ENCODE measurements at places on chromosomes 5 and 9. TPM values are rescaled to one million over a fixed set of nuclear protein-coding genes. Genes with fewer than 3 reads are reported as not detected.

DNA sequence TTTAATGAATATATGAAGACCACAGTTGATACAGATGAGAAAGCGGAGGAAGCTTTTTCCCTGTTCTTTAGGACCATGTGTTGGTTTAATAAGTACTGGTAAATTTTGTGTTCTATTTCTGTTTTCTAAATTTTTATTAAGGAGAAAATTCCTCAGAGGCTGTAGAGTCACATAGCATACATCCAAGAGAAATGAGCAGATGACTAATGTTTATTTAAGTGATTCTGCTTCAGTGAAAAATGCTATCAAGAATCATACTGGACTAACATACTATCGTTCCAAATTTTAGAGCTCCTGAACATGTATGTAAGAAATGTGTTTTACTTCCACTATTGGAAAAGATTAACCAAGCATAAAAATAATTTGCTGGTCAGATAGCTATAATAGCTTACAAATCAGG is 115.0 kb downstream of the KIAA1958 start:
- H3K4me3 ChIP-seq = no peak overlapping the region
- DNase-seq = no peak
- no peaks in the 10 kb centered on the region for H3K36me3 ChIP-seq
- H3K27me3 ChIP-seq = no peaks in the 10 kb centered on the region

- DNase-seq = no peak
- H3K4me3 ChIP-seq = no peak overlapping the region
- H3K27me3 ChIP-seq = no peaks in the 10 kb centered on the region
- H3K27ac ChIP-seq = peak overlapping the region; percentile 33
These were observed 95.5 kb downstream of the USP20 start for GRCh38 chr9:129930743-129931142.

- no peaks in the 10 kb centered on the region for H3K27me3 ChIP-seq
- no peaks in the 10 kb centered on the region for H3K4me1 ChIP-seq
- no peak overlapping the region for H3K4me3 ChIP-seq
- H3K27ac ChIP-seq = no peak overlapping the region
- H3K36me3 ChIP-seq = no peaks in the 10 kb centered on the region
These were observed 197.1 kb downstream of the MED10 start for GRCh38 chr5:6181147-6181729.

LCN6 gene
- polyA plus RNA-seq = not detected

GRCh38 chr5:74199005-74199404 is 441.5 kb downstream of the ENC1 start:
- no peak overlapping the region for H3K27ac ChIP-seq
- no peaks in the 10 kb centered on the region for H3K36me3 ChIP-seq
- no peaks in the 10 kb centered on the region for H3K27me3 ChIP-seq
- peaks cover 8% of the 10 kb centered on the region for H3K4me1 ChIP-seq
- no peak for DNase-seq

CARD6 gene
- 10.6 TPM for polyA plus RNA-seq

GRCh38 chr5:132103332-132103951 is 29.9 kb downstream of the CSF2 start:
- H3K4me1 ChIP-seq = peaks cover 25% of the 10 kb centered on the region
- no peaks in the 10 kb centered on the region for H3K36me3 ChIP-seq
- H3K27me3 ChIP-seq = no peaks in the 10 kb centered on the region
- H3K27ac ChIP-seq = peak overlapping the region; percentile 16
- no peak overlapping the region for H3K4me3 ChIP-seq

- no peaks in the 10 kb centered on the region for H3K27me3 ChIP-seq
- DNase-seq = no peak
- H3K36me3 ChIP-seq = no peaks in the 10 kb centered on the region
- H3K4me3 ChIP-seq = no peak overlapping the region
- H3K27ac ChIP-seq = no peak overlapping the region
These were observed 563.7 kb upstream of the DAP start for GRCh38 chr5:11324521-11325289.

GRCh38 chr9:121576281-121577075 is 75.0 kb upstream of the DAB2IP start:
- H3K4me1 ChIP-seq = no peaks in the 10 kb centered on the region
- no peak for DNase-seq
- no peak overlapping the region for H3K27ac ChIP-seq
- peaks cover 6% of the 10 kb centered on the region for H3K27me3 ChIP-seq
- no peaks in the 10 kb centered on the region for H3K36me3 ChIP-seq
- H3K4me3 ChIP-seq = no peak overlapping the region

- H3K4me1 ChIP-seq = peaks cover 16% of the 10 kb centered on the region
- H3K27me3 ChIP-seq = no peaks in the 10 kb centered on the region
- H3K36me3 ChIP-seq = no peaks in the 10 kb centered on the region
- DNase-seq = no peak
These were observed 83.0 kb upstream of the IFNK start for GRCh38 chr9:27440888-27441740.

DNA sequence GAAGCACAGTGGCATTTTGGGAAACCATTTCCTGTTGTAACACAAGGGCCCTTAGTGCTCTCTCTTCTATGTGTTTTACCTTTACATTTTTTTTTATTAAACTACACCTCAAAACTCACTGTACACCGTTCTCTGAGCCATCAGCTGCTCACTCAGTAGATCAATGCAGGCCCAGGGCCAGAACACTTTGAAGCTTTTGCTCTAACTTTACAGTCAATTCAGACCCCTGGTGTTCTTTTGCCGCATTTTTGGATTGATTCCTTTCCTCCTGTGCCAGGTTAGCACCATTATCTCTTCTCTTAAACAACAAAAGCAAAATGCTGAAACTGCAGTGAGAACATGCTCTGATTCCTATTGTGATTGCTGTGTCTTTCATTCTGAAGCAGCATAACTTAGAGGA is 269.8 kb upstream of the RGMB start:
- H3K27ac ChIP-seq = no peak overlapping the region
- no peak for DNase-seq
- no peak overlapping the region for H3K4me3 ChIP-seq
- no peaks in the 10 kb centered on the region for H3K4me1 ChIP-seq
- no peaks in the 10 kb centered on the region for H3K36me3 ChIP-seq

PHF24 gene
- polyA plus RNA-seq = not detected

CDO1 gene
- not detected for polyA plus RNA-seq

DNA sequence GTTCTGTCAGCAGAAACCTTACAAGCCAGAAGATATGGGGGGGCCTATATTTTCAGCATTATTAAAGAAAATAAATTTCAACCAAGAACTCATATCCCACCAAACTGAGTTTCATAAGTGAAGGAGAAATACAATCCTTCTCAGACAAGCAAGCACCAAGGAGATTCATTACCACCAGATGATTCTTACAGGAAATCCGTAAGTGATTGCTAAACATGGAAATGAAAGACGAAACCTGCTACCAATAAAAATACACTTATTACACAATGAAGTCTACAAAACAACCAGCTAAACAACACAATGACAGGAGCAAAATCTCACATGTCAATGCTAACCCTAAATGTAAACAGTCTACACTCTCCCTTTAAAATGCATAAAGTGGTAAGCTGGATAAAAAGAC is 17.8 kb upstream of the C9orf72 start:
- DNase-seq = peak; percentile 89
- H3K4me3 ChIP-seq = peak overlapping the region; percentile 43
- H3K4me1 ChIP-seq = peaks cover 68% of the 10 kb centered on the region
- no peaks in the 10 kb centered on the region for H3K36me3 ChIP-seq
- H3K27me3 ChIP-seq = no peaks in the 10 kb centered on the region
- peak overlapping the region; percentile 73 for H3K27ac ChIP-seq

- H3K27me3 ChIP-seq = no peaks in the 10 kb centered on the region
- H3K4me3 ChIP-seq = no peak overlapping the region
- no peak overlapping the region for H3K27ac ChIP-seq
- H3K36me3 ChIP-seq = no peaks in the 10 kb centered on the region
- DNase-seq = no peak
- H3K4me1 ChIP-seq = peaks cover 38% of the 10 kb centered on the region
These were observed 1.9 kb upstream of the HINT2 start for GRCh38 chr9:35816708-35817107.

GRCh38 chr5:93512799-93513198 is 68.2 kb downstream of the NR2F1-AS1 start:
- DNase-seq = no peak
- no peaks in the 10 kb centered on the region for H3K36me3 ChIP-seq
- H3K27me3 ChIP-seq = no peaks in the 10 kb centered on the region
- no peaks in the 10 kb centered on the region for H3K4me1 ChIP-seq
- H3K4me3 ChIP-seq = no peak overlapping the region

DNA sequence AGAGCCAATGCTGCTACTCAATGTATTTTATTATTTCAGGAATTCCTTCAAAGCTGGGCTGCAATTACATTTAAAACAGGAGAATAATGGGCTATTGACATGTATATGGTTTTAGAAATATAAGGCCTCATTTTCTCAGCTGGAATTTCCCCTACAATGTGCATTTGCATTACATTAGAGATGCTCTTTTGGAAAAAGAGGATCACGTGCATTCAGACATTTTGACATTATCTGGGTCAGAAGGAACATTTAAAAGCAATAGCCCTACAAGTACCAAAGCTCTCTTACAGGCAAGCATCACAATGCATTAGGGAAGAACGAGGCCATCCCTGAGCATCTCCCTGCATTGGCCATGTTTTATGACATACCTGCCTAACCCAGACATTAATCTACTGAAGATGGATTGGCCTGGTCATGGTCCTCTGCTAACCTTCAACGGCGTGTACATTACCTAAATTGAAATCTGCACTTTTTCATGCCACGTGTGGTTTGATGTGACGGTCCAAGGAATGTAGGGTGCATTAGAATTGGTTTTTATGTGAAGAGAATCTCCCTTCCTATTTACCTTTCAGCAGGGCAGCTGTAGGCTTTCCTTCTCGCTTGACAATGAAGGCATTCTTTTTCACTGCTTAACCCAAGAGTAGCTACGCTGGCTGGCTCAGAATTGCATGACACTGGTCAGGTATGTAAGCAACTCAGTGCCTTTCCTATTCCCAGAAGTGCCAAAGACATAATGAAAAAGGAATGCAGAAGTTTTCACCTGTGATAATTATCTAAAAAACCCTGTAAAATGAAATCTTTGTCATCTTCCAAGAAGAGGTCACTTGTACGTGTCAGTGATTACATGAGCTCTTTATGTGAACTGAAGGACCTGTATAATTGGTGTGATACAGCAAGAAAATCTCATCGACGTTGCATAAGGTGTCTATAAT is 212.3 kb upstream of the MPDZ start:
- H3K36me3 ChIP-seq = no peaks in the 10 kb centered on the region
- H3K4me1 ChIP-seq = no peaks in the 10 kb centered on the region
- H3K27me3 ChIP-seq = no peaks in the 10 kb centered on the region

DNA sequence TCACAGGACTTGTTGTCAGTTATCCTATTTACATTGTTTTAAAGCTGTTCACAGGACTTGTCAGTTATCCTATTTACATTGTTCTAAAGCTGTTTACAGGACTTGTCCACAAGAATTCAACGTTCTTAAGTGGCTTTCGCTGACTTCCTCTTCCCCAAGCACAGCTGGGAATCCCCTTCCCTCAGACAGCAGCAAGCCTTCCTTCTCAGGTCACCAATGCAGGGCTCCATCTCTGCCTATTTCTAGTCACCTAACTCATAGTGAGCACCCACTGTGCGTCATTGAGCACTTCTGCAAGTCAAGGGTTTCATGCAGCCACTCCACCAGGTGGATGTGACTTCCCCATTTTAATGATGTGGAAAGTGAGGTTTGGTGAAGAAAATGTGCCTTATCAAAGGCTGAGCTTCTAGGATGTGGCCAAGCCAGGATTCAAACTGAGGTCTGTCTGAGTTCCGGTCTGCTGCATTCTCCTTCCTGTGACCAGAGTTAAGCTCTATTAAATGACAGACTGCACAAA is 109.8 kb upstream of the ZNF462 start:
- H3K4me1 ChIP-seq = no peaks in the 10 kb centered on the region
- peak; percentile 30 for DNase-seq
- H3K27me3 ChIP-seq = no peaks in the 10 kb centered on the region
- no peak overlapping the region for H3K27ac ChIP-seq

PKD2L2 gene
- polyA plus RNA-seq = not detected

- no peak overlapping the region for H3K27ac ChIP-seq
- H3K4me3 ChIP-seq = no peak overlapping the region
- no peaks in the 10 kb centered on the region for H3K27me3 ChIP-seq
- no peak for DNase-seq
These were observed 744.8 kb downstream of the KCTD16 start for GRCh38 chr5:144915452-144915851.

DNA sequence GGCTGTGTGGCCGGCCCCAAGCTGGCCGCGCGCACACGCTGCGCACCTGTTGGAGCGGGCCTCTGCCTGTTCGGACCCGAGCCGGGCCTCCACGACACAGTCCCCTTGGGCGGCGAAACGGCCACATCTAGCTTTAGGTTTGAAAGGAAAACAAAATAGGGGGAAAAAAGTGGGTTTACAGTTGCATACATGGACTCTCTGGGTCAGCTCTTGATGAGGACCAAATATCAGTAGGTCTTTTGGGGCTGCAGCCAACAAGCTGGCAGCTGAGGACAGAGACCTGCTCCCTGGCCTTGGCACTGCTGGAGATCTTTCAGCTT is 20.7 kb downstream of the IGIP start:
- no peaks in the 10 kb centered on the region for H3K36me3 ChIP-seq
- no peak overlapping the region for H3K4me3 ChIP-seq
- H3K4me1 ChIP-seq = peaks cover 15% of the 10 kb centered on the region
- DNase-seq = no peak
- H3K27ac ChIP-seq = no peak overlapping the region

DNA sequence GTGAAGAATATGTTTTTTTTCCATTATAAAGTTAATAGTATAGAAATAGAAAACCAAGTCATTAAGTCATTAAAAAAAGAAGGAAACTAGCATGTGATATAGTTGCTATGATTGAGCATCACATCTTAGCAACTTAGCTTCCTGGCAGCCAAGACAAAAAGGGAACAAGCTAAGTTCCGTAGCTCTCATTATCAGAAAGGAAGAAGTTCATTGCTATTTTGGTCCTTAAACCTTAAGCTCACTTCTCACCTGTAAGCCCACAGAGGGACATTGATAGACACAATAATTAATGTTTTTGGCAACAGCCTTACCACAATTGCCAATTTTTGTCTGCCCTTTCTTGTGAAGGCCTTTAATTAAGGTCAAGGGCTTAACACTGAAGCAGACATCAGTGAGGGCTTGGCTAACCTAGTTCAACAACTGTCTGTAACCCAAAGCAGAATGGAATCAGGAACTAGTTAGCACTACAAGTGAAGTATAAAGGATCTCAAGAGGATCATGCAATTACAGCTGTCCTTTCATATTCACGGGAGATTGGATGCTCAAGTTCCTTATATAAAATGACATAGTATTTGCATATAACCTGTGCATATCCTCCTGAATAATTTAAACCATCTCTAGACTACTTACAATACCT is 24.0 kb upstream of the KLF4 start:
- peaks cover 22% of the 10 kb centered on the region for H3K4me1 ChIP-seq
- DNase-seq = peak; percentile 80
- no peak overlapping the region for H3K4me3 ChIP-seq
- no peaks in the 10 kb centered on the region for H3K36me3 ChIP-seq
- H3K27me3 ChIP-seq = no peaks in the 10 kb centered on the region

DNA sequence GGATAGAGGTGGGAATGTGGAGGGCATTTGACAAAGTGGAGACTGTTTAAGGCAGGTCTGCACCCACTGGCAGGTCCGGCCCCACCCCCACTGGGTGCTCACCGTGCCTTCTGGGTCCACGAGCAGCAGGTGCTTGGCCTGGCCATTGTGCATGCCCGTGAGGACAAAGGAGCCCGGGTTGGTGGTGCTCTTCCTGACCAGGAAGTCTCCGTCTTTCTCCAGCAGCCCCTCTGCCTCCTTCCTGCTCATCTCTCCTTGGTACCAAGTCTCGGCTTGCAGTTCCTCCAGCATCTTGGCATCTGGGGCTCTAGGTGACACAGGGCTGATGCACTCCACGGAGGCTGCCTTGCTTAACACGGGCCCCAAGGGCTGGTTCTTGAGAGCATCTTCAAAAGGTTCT is 46.6 kb downstream of the S1PR3 start:
- DNase-seq = no peak
- H3K4me1 ChIP-seq = peaks cover 25% of the 10 kb centered on the region
- no peak overlapping the region for H3K4me3 ChIP-seq
- no peaks in the 10 kb centered on the region for H3K36me3 ChIP-seq
- H3K27me3 ChIP-seq = no peaks in the 10 kb centered on the region
